C1 segment of cervical spinal cord (tissue), 14 donors: ENCODE measurements at places on chromosomes 11 and 22.

DNA sequence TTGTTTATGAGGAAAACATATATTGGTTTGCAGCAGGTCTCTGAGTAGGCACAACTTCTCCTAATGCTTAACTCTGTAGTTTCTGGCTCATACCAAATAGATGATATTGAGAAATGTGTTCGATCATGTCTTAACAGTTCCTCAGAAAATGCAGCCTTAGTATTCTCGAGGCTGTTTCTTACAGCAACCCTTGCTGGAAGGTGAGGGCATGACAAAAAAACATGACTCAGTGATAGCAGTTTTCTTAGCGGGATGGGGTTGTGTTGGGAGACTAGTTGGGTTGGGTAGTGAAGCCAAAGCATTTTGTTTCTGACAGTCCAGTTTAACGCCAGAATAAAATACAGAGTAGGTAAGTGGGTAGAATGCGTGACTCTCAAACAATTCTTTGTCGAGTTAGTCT, 94.7 kb upstream of the PARVA start:
- DNase-seq, result no peak

- DNase-seq, result no peak
These were observed 7.9 kb downstream of the FEN1 start for GRCh38 chr11:61800331-61801281.

DNA sequence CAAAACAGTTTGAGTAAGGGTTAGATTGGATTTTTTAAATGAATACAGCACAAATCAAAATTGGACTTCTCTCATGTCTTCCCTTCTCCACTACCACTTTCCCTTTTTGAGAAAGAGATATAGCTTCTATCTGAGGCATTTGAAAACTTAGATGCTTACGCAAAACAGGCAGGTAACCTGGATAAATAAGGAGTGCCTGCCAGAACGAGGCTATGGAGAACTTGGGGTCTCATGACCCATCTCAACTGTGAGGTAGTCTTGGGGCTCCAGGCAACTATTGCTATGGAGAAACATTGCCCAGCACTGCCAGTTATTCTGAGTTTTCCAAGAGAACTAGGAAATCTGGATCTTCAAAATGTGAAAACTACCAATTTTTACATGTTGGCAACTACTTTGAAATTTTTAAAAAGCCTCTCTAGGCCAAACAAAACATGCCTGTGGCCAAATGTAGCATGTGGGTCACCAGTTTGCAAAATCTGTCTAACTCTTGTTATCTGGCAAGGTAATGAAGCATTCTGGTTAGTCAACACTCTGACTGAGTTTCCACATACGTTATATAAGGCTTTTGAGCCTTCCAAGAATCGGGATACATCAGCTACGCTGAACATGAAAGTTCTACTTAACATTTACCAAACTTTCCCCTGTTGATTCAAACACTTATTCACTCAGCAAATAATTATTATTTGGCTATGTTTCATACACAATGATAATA, 752.7 kb downstream of the KCNA4 start:
- no peak for DNase-seq

- no peak for DNase-seq
These were observed 364.3 kb downstream of the LARGE1 start for GRCh38 chr22:33555814-33556522.

GRCh38 chr11:44863231-44863630, 87.5 kb downstream of the TP53I11 start:
- DNase-seq, result no peak

GRCh38 chr11:12540913-12541582, 133.2 kb upstream of the TEAD1 start:
- DNase-seq, result no peak

DNA sequence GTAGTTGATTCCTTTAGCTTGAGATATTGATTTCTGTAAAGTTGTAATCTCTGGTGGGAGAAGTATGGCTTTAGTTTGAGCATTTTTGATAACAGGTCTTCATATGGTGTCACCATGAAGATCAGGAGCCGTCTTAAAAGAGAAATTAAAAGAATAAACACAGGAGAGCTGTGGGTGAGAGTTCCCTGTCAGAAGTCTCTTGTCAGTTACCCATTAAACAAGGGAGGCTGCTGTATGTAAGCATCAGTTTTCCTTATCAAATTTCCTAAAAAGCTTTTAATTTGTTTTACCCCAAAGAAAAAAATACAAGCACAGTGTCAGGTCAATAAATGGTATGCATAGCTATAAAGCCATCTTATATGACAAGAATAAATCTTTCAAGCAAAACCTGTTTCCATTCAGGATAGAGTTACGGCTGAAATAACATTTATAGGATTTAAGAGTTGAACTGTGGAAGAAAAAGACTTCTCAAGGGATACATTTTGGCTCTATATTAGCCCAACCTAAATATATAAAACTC, 767.5 kb downstream of the JRKL start:
- no peak for DNase-seq

DNA sequence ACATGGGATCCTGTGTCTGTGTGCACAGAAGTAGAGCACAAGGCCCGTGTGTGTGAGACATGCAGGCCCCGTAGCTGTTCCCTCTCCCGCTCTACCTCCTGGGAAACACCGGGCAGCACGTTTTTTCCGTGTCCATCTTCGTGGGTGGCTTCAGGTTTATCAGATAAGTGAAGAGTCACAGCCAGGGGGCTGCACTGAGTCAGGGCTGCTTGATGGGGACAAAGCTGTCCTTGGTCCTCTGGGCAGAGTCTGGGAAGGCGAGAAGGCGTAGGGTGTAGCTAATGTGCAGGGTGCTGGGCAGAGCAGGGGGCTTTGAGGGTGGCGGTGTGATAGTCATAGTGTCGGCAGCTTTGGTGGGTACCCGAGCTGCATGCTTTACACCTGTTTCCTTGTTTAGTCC, 23.7 kb downstream of the INCENP start:
- DNase-seq, result no peak

GRCh38 chr22:39212721-39213376, 31.9 kb downstream of the PDGFB start:
- DNase-seq, result no peak

GRCh38 chr11:45904309-45904915, 2.7 kb downstream of the FREY1 start:
- no peak for DNase-seq

DNA sequence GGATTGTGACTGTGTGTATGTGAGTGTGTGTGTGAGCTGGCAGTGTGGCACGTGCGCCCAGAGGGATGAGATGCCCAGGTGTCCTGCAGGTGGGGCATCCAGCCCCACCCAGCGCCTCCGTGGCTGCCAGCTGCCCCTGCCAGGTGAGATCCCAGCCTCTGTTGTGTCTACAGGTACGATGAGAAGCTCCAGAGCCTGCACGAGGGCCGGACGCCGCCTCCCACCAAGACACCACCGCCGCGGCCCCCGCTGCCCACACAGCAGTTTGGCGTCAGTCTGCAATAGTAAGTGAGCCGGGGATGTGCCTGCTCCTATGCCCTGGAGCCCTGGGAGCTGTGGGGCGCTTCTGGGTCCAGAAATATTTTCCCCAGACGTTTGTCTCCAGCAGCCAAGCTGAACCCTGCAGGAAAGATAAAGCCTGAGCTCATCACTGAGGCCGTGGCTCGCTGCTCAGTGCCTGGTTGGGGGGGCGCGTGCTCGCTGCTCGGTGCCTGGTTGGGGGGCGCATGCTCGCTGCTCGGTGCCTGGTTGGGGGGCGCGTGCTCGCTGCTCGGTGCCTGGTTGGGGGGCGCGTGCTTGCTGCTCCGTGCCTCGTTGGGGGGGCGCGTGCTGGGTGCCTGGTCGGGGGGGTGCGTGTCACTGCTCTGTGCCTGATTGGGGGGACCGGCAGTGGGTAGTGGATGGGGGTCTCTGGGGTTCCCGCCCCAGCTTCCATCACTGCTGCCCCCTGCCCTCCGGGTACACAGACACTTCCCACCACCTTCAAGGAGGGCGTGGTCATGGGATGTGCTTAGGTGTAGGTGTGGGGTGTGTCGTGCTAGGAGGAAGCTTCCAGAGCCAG, 73.2 kb downstream of the ARHGAP8 start:
- DNase-seq, result no peak

GRCh38 chr11:23885801-23886200, 611.1 kb upstream of the LUZP2 start:
- no peak for DNase-seq

DNA sequence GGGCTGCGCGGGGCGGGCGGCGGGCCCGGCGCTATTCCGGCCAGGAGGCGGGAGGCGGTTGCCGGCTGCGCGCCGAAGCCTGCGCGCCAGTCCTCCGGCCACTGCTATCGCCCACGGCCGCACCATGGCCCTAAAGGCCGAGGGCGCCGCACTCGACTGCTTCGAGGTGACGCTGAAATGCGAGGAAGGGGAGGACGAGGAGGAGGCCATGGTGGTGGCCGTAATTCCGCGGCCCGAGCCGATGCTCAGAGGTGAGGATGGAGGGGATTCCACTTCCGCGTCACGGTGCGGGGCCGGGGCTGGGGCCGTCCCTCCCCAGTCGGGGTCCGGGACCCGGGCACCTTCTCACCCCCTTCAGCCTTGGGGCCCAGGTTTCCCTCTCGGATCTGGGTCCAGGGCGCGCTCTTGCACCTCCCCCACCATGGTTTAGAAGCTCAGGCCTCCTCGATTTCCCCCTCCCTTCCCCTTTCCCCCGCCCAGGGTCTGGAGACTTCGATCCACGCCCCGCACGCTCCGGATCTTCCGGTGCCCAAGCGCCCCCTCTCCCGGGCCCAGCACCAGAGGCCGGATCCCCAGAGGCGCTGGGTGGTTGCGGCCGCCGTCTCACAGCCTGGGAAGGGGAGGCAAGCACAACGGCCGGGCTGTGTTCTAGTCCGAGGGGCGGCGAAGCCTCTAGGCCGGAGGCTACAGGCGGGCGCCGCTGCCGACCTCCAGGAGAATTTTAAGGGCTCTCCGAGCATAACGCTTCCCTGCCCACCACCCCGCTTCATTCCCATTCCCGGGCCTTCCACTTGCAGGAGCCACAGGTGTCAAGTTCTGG, 517 bp downstream of the SPINDOC start:
- DNase-seq, result no peak

DNA sequence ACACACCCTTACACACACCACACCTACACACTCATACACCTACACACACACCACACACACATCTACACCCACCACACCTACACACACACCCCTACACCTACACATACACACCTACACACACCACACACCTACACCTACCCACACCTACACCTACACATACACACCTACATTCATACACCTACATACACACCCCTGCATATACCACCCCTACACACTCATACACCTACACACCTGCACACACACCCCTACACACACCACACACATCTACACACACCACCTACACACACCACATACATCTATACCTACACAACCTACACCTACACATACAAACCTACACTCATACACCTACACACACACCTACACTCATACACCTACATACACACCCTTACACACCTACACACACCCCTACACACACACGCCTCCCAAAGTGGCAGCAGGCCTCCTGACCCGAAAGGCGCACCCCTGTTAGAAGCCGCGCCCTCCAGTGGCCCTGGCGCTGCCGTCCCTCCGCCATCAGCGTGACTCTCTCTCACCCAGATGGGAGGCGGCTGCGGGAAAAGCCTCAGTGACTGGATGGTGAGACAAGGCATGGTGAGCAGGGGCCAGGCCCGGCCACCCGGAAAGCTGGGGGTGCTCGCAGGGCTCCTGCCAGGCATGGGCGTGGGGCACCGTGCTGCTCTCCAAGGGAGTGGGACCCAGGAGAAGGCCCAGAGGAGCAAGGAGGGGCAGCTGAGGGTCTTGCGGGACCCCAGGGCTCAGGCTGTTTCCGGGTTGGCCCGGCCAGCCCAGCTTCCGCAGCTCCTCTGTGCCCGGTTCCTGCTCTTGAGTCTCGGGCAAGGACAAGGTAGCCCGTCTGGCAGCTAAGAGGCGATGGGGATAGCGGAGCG, 37.0 kb upstream of the HMOX1 start:
- DNase-seq, result no peak

- DNase-seq, result no peak
These were observed 1.4 kb downstream of the TRAPPC4 start for GRCh38 chr11:119019996-119020395.

- no peak for DNase-seq
These were observed 463.8 kb upstream of the KIRREL3 start for GRCh38 chr11:127464325-127464724.

GRCh38 chr11:66676931-66677598, 622 bp downstream of the RBM4B start:
- peak; percentile 39 for DNase-seq

GRCh38 chr22:17481424-17481823, 81.9 kb upstream of the SLC25A18 start:
- no peak for DNase-seq
